Spinal cord (tissue), 10 donors: ENCODE measurements at places on chromosomes 7 and 10. TPM values are rescaled to one million over a fixed set of nuclear protein-coding genes. Genes with fewer than 3 reads are reported as not detected.

- no peak for DNase-seq
- H3K27me3 ChIP-seq = no peaks in the 10 kb centered on the region
- no peaks in the 10 kb centered on the region for H3K4me1 ChIP-seq
- no peak overlapping the region for H3K4me3 ChIP-seq
- H3K27ac ChIP-seq = no peak overlapping the region
Observed at GRCh38 chr10:76296957-76297356, 865.5 kb downstream of the LRMDA start.

DNA sequence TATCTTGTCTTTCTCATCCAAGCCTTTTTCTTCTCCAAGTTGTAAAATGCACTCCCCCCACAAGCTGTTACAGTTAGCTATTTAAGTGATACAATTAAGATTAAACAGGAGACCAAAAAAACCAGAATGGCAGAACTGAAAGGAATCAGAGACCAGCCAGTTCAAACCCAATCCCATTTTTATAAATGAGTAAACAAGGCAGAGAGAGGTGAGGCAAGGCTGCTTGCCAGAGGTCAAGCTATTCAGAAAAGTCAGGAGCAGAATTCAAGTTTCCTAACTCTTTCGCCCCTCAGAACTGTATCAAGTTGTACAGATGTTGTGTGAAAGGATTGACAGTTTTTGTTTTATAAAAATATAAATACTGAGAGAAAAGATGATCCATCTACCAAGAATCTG, 90.2 kb downstream of the ZFAND4 start:
- H3K4me3 ChIP-seq = no peak overlapping the region
- H3K36me3 ChIP-seq = no peaks in the 10 kb centered on the region
- no peaks in the 10 kb centered on the region for H3K27me3 ChIP-seq
- DNase-seq = no peak
- H3K4me1 ChIP-seq = no peaks in the 10 kb centered on the region
- H3K27ac ChIP-seq = no peak overlapping the region

- no peaks in the 10 kb centered on the region for H3K27me3 ChIP-seq
- H3K4me3 ChIP-seq = no peak overlapping the region
- peaks cover 5% of the 10 kb centered on the region for H3K4me1 ChIP-seq
- no peaks in the 10 kb centered on the region for H3K36me3 ChIP-seq
Observed at GRCh38 chr7:2897023-2897422, 52.9 kb upstream of the GNA12 start.

GRCh38 chr10:14063531-14064285, 267.0 kb downstream of the FRMD4A start:
- no peaks in the 10 kb centered on the region for H3K36me3 ChIP-seq
- no peak overlapping the region for H3K27ac ChIP-seq
- peaks cover 6% of the 10 kb centered on the region for H3K4me1 ChIP-seq
- no peak overlapping the region for H3K4me3 ChIP-seq

DNA sequence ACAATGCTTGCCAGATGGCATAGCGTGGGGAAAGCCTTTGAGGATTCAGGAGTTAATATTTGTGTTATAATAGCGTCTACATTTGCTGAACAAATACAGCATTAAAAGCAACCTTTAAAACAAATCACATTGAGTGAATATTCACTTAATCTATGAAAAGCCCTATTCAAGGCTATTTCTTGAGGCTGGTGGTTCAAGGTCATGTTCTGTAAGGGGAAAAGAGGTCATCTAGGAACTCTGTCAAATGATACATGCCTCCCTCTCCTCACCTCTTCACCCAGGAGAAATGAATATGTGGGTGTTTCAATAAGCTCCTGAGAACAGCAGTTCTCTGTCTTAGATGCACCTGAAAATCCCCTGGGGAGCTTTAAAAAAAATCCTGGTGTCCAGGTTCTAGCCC, 303.0 kb downstream of the ELMO1 start:
- H3K27me3 ChIP-seq = no peaks in the 10 kb centered on the region
- no peak overlapping the region for H3K27ac ChIP-seq
- DNase-seq = no peak
- H3K36me3 ChIP-seq = no peaks in the 10 kb centered on the region

GRCh38 chr7:3910054-3910453, 609.0 kb downstream of the SDK1 start:
- H3K27ac ChIP-seq = peak overlapping the region; percentile 81
- no peak overlapping the region for H3K4me3 ChIP-seq
- peaks cover 39% of the 10 kb centered on the region for H3K4me1 ChIP-seq
- H3K27me3 ChIP-seq = no peaks in the 10 kb centered on the region
- H3K36me3 ChIP-seq = no peaks in the 10 kb centered on the region

DNA sequence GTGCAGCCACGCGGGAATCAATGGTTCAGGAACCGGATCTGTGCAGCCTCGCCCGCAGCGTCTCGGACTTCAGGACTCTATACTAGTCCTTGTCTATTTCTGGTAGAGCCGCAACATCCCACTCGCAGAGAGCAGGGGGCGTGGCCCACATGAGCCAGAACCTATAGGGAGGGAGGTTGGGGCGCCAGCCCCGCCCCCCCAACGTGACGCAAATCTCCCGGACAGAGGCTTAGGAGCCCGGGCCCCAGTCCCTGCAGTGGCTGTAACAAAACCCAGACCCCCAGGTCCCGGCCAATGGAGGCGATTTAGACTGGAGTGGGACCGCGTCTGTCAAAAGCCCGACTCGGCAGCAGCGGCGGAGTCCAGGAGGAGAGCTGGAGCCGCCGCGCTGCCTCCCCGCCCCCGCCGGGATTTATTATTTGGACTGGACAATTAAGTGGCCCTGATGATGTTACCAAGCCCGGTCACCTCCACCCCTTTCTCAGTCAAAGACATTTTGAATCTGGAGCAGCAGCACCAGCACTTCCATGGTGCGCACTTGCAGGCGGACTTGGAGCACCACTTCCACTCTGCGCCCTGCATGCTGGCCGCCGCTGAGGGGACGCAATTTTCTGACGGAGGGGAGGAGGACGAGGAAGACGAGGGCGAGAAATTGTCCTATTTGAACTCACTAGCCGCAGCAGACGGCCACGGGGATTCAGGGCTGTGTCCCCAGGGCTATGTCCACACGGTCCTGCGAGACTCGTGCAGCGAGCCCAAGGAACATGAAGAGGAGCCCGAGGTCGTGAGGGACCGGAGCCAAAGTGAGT, at the start of gene NKX2-3:
TSS of gene NKX2-3 (plus strand) at position 256 of the 809 bp plus-strand sequence. CDS start at position 446, 190 bp downstream.
- DNase-seq = peak; percentile 71
- H3K36me3 ChIP-seq = no peaks in the 10 kb centered on the region
- H3K27ac ChIP-seq = no peak within 1 kb of the TSS
- peaks cover 52% of the 10 kb centered on the region for H3K4me1 ChIP-seq
- H3K27me3 ChIP-seq = peaks cover 98% of the 10 kb centered on the region

DNA sequence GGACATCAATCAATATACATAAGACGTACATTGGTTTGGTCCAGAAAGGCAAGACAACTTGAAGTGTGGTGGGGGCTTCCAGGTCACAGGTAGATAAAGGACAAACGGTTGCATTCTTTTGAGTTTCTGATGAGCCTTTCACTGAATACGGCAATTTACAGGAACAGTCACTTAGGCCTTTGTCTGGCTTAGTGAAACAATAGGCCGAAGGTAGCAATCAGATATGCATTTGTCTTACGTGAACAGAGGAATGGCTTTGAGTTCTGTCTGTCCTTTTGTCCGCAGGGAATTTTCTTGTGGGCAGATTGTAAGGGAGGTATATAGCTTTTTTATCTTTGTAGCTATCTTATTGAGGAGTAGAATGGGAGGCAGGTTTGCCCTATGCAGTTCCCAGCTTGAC, 10.8 kb upstream of the STN1 start:
- H3K4me3 ChIP-seq = no peak overlapping the region
- no peak for DNase-seq
- no peaks in the 10 kb centered on the region for H3K27me3 ChIP-seq
- no peaks in the 10 kb centered on the region for H3K36me3 ChIP-seq

- H3K36me3 ChIP-seq = peaks cover 53% of the 10 kb centered on the region
- no peak overlapping the region for H3K4me3 ChIP-seq
- no peak overlapping the region for H3K27ac ChIP-seq
- DNase-seq = no peak
- peaks cover 14% of the 10 kb centered on the region for H3K4me1 ChIP-seq
Observed at GRCh38 chr7:139567647-139568345, 44.3 kb downstream of the CLEC2L start.

DNA sequence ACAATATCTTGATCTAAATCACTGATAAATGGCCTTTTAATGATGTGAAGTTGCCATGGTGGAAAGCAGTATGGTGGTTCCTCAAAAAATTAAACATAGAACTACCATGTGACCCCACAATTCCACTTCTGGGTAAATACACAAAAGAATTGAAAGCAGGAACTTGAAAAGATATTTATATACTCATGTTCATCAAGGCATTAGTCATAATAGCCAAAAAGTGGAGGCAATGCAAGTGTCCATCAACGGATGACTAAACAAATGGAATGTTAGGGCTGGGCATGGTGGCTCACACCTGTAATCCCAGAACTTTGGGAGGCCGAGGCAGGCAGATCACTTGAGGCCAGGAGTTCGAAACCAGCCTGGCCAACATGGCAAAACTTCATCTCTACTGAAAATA, 2.0 kb upstream of the DNAJC12 start:
- DNase-seq = no peak
- no peaks in the 10 kb centered on the region for H3K36me3 ChIP-seq
- H3K27me3 ChIP-seq = no peaks in the 10 kb centered on the region
- H3K4me1 ChIP-seq = no peaks in the 10 kb centered on the region
- no peak overlapping the region for H3K27ac ChIP-seq

- DNase-seq = no peak
- no peak overlapping the region for H3K4me3 ChIP-seq
- H3K36me3 ChIP-seq = peaks cover 50% of the 10 kb centered on the region
- H3K27ac ChIP-seq = no peak overlapping the region
- no peaks in the 10 kb centered on the region for H3K27me3 ChIP-seq
Observed at GRCh38 chr10:124655191-124656112, 88.7 kb downstream of the FAM53B start.

DNA sequence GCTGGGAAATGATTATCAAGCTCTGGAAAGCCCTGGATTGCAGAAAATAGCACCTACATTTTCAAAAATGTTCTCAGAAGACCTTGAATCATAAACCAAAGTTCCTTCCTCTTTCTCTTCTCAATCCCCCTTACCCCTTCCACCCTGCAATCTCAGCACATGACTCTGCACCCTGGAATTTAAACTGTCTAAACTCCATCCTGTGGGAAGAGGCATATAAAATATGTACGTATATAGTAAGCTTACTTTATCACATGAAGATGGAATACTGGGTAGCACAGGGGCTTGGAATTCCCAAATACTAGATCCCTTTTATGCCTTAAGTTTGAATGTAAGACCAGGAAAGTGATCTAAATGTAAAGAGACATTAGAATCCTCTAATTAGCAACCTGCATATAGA, 7.7 kb downstream of the AGMO start:
- H3K36me3 ChIP-seq = no peaks in the 10 kb centered on the region
- no peaks in the 10 kb centered on the region for H3K4me1 ChIP-seq
- no peaks in the 10 kb centered on the region for H3K27me3 ChIP-seq
- no peak overlapping the region for H3K27ac ChIP-seq
- DNase-seq = no peak

DNA sequence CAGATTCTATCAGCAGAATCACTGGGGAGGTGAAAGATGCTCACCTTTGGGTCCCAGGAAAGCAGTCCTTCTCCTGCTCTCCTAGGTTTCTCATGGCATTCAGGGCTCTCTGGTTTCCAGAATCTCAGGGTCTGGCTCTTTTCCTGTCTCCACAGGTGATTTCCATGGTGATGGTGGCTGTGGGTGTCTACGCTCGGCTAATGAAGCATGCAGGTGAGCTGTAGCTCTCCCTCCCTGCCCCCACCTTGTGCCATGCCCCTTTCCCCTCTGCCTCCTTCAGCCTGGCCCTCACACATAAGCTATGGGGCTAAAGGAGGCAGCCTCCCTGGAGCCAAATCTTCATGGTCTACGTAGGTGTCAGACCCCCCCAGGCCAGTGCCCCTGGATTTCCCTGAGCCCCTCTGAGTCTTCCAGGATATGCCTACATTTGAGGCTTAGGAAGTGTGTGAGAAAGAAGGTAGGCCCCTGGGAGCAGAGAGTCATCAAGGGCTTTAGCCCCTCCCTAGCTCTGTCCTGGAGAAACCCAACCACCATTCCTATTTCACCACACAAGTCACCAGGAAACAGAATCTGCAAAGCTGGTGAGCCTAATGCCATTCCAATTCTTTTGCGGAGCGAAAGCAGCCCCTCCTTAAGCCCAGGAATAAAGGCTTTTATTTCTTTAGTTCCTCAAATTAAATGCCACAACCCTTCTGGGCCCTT, 17.2 kb downstream of the TSPAN33 start:
- H3K27ac ChIP-seq = no peak overlapping the region
- H3K36me3 ChIP-seq = peaks cover 9% of the 10 kb centered on the region
- no peaks in the 10 kb centered on the region for H3K27me3 ChIP-seq
- H3K4me3 ChIP-seq = no peak overlapping the region

DNA sequence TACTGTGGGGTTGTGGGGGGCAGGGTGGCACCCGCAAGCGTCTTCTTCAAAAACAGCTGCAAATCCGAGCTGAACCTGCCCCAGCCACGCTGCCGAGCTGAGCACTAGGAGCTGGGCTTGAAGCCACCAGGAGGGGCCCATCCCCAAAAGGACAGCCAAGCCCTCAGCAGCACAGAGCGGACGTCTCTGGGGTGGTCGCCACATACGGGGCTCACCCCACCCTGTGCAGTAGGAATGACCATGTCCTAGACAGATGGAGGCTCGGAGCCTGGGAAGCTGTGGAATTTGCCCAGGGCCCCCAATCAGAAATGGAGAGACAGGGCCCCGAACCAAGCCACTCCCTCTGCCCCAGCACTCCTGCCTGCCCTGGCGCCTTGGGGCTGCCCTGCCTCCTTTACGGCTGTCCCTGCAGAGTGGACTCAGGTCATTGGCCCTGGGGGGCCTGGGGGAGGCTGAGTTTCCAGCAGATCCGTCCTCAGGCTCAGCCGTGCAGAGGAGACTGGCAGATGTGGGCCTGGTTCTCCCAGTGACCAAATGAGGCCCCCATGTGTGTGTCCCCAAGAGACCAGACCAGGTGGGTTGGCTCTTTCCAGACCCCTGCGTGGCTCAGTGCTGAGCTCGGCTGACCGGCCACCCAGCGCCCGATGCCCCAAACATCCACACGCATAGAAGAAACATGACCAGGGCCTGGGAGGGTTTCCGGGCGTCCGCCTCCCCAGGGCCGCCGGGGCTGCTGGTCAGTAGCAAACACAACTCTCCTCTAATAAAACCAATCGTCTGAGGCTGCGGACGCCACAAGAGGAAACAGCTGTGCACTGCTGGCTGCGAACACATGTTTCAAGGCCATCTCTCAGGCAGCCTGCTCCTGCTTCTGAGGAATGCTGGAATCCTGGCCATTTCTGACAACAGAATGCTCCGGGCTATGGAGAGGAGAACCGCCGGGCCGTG, 54.9 kb downstream of the PDGFA start:
- no peaks in the 10 kb centered on the region for H3K36me3 ChIP-seq
- no peak overlapping the region for H3K27ac ChIP-seq
- H3K4me1 ChIP-seq = peaks cover 43% of the 10 kb centered on the region
- no peaks in the 10 kb centered on the region for H3K27me3 ChIP-seq

GRCh38 chr7:141361960-141362359, 189.2 kb upstream of the AGK start:
- H3K27me3 ChIP-seq = no peaks in the 10 kb centered on the region
- peaks cover 9% of the 10 kb centered on the region for H3K4me1 ChIP-seq
- H3K36me3 ChIP-seq = no peaks in the 10 kb centered on the region
- no peak for DNase-seq
- no peak overlapping the region for H3K27ac ChIP-seq

The SAMD9 gene
- total RNA-seq = 12.2 TPM

The C10orf67 gene
- 1.0 TPM for total RNA-seq

The SORBS1 gene
- total RNA-seq = 129 TPM

The GNGT1 gene
- total RNA-seq = not detected

The TMEM184A gene
- 0.33 TPM for total RNA-seq
